ENCODE measurements at places on chromosomes 7 and 10.

DNA sequence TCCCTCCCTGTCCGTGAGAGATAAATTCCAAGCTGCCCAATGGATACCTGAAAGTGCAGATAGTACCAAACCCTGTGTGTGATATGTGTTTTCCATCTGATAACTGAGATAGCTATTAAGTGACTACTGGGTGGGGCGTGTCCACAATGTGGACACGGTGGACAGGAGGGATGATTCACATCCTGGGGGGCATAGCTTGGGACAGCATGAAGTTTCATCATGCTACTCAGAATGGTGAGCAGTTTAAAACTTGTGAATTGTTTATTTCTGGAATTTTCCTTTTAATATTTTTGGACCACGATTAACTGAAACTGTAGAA is 158.6 kb downstream of the CREB5 start:
- no peak for DNase-seq

- no peak for DNase-seq
These were observed 199.8 kb upstream of the KIAA1217 start for GRCh38 chr10:24009115-24009514.

DNA sequence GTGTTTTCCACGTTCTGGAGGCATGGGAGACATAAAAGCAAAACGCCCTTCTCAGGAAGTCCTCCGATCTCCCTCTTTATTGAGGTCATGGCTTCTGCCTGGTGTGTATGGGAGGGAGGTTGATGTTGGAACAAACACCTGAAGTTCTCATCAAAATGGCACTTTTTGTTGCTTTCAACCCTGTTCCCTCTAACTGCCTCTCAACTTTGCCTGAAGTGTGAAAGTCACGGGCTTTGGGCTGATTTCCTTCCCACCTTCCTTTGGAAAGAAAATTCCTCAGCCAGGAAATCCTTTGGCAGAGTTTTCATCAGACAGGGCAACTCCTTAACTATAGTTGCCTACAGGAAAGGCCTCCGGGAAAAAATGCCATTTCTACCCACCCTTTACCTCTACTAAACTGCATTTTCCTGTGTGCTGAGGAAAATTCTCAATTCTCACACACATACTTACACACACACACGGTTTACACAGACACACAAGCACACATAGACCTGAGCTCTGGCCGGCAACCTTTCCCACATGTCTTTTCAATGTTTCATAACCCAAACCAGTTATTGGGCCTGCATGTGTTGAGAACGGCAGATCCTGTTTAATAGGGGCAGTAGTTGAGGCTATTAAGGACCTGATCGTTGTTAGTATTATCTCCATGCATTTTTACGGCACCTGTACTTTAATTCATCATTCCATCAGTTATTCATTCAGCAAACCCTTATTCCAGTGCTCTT is 36.4 kb downstream of the CYP17A1 start:
- no peak for DNase-seq

DNA sequence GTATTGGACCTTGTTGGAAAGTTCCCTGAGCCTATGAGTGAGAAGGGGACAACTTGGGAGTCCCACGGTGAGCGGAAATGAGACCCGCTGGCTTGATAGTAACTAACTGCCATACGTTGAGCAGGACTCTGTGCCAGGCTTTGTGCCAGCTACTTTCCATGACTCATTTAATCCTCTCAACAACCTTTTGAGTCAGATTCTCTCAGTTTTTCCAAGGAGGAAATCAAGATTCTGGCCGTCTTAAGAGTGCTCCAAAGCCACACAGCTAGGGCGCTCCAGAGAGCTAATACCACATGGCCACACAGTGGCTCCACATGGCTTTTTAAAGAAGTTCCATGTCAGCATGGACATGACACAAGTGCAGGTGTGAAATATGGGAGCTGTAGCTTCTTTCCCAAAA is 55.7 kb downstream of the NOD1 start:
- no peak for DNase-seq

- no peak for DNase-seq
These were observed 68.3 kb upstream of the DNAJB6 start for GRCh38 chr7:157268540-157268939.

DNA sequence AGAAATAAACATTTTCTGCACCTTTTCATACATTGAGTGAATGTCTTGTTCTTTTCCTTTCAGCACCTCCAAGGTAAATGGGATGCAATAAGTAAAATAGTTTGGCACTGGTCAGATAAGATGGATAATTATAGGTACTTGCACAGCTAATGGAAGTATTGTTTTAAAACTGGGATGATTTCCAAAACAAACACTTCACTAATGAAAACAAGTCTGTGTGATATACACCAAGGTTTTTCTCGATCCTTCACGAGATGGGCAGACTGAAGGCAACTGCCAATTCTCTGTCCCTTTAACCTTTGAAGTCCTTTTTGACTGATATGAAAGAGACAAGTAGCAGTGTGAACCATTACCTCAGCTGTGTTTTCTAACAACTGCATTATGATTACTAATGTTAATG is 423.8 kb downstream of the GFRA1 start:
- no peak for DNase-seq

DNA sequence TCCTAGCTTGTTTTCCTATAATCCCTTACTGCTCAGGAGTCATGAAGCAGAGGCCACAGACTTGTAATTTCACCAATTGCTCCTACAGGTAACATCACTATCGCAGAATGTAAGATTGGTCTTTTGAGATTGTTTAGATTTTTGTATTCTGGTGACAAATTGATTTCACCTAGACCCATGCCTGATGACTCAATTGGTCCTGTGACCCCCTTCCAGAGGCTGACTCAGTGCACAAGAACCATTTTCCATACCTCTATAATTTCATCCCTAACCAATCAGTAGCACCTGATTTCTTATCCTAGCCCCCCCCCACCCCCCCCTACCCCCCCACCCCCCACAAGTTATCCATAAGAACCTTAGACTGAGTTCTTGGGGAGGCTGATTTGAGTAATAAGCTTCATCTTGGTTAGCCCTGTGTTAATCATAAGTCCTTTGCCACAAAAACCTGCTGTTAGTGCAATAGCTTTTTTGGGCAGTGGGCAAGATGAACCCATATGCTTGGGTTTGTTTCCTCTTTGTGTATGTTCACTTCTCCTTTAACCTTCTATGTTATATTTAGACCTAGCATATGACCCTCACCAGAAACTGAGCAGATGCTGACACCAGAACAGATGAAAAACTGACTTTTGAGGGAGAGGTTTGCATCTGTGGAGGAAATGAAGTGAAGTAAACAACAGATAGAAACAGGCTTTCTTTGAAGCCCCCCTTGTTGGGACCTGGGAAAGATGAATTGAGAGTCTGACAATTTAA is 187.1 kb downstream of the KIF20B start:
- DNase-seq = no peak

- no peak for DNase-seq
These were observed 45.9 kb upstream of the KLF6 start for GRCh38 chr10:3830946-3831345.

- no peak for DNase-seq
These were observed 35.5 kb upstream of the KDM7A start for GRCh38 chr7:140212100-140212881.

GRCh38 chr10:92054807-92055206 is 131.2 kb downstream of the BTAF1 start:
- no peak for DNase-seq

- no peak for DNase-seq
These were observed 928.0 kb upstream of the ZNF722 start for GRCh38 chr7:63070696-63071095.

DNA sequence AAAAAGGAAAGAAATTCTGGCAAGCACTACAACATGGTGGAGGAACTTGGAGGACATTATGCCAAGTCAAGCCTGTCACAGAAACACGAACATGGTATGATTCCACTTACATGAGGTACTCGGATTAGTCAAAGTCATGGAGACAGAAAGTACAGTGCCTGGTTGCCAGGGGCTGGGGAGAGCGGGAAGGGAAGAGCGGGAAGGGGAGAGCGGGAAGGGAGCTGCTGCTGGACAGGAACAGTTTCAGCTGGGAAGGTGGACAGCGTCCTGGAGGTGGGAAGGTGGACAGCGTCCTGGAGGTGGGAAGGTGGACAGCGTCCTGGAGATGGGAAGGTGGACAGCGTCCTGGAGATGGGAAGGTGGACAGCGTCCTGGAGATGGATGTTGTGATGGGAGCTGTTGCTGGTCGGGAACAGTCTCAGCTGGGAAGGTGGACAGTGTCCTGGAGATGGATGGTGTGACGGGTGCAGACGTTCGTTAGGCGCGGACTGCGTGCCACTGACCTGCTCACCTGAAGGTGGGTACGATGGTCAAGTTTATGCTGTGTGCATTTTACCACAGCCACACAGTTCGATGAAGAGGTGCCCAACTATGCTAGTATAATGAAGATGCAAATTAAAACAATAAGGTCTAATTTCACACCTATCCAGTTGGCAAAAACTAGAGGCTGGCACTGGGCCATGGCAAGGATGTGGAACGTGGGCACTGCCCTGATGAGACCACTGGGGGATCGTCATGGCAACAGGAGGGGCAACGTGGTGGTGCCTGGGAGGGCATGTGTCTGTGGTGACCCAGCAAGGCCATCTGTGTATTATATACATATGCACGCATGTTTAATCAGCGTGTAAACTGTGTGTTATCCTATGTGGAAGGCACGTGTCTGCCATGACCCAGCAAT is 103.8 kb downstream of the NKX6-2 start:
- DNase-seq = no peak

DNA sequence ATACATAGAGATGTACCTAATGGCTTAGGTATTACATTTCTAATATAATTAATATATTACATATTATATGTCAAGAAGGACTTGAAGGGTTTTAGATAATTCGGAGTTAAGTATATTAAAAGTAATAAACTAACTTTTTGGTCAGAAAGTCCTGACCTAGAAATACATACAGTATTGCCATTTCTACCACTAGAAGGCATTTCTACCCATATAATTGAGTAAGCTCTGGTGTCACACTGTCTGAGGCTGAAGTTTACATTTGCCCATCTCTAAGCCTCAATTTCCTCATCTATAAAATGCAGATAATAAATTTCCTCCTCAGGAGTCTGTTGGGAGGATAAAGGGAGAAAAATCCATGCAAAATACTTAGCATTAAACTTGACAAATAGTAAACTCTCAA is 7.1 kb downstream of the FKBP14 start:
- no peak for DNase-seq

DNA sequence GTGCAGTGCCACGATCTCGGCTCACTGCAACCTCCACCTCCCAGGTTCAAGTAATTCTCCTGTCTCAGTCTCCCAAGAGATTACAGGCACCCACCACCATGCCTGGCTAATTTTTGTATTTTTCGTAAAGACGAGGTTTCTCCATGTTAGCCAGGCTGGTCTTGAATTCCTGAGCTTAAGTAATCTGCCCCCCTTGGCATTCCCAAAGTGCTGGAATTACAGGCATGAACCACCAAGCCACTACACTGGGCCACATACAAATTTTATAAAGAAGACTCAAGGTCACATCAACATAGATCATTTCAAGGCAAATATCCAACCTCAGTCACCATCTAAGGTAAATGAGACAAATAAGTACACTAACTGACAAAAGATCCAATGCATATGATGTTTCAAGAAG is 32.1 kb downstream of the IGF2BP3 start:
- no peak for DNase-seq

DNA sequence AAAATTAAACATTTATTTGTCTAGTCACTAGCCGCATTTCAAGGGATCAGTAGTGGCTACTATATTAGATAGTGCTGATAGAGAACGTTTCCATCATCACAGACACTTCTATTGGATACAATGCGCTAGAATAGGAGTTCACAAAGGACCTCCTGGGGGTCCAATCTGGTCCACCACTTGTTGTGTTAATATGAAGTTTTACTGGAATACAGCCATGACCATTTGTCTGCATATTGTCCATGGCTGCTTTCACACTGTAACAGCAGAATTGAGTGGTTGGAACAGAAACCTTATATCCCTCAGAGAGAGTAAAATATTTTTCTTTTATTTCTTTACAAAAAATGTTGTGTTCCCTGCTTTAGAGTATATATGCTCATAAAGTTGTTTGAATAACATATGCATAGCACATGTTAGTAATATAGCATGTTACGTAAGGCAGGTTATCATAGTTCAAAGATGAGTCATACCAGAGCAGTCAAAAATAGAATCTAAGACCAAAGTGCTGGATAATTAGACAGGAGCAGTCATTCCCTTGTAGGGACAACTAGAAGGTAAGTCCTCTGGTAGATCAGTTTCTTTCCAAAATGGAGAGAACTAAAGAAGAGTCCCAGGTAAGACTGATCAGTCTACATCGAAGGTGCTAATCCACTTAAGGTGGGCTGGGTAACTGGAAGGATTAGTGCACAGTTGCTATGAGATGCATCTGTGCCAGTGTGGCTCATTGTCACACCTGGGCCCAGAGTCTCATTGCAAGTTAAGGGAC is 14.9 kb downstream of the BZW2 start:
- DNase-seq = no peak

DNA sequence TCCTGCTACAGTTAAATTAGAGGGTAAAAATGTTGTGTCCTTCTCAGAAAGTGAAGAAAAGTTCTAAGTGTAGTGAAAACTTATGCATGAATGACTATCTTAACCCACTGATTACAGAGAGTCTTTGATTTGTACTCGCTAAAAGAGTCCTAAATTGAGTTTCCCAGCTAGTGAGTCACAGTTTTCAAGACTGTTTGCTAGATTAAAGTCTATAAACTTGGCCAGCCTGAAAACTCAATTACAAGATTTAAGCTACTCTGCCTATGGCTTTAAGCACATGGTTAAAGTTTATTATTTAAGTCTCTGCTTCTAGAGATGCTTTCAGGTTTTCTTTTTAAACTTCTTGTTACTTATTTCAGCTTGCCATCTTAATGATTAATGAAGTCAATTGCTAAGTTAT is 44.4 kb downstream of the MRPS24 start:
- DNase-seq = no peak

DNA sequence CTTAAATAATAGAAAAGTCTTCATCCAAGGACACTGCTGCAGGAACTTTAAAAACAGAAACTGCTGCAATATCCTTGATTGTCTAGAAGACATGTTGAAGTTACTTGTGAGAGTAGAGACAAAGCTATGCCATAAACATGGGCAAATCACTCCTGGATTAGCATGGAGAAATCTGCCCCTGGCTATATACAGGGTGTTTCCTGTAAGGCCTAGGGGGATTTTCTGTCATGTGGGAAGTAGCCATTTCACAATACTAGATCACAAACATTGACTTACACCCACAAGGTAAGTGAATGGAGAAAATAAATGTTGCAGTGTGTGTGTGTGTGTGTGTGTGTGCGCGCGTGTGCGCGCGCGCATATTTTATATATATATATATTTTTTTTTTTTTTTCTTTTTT is 35.2 kb upstream of the PDK4 start:
- no peak for DNase-seq

DNA sequence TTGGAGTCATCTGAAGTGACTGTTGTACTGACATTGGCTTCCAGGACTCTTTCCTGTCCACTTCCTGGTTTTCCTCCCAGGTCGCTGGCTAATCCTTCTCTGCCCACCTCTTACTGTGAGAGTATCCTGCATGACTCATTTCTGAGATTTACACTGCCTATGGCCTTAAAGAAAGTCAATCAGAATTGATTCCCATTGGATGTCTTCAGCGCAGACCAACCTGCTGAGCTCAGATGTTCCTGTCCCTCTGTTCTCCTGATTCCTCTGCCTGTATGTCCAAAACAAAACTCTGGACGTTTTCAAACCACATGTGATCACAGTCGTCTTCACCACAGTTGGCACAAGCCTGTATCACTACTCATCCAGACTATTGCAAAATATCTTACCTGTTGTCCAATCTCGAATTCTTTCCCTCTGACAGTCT is 262.1 kb downstream of the CREB5 start:
- no peak for DNase-seq

- DNase-seq = no peak
These were observed 99.9 kb downstream of the SUGCT start for GRCh38 chr7:40234666-40235065.
